Tracheal epithelial cell (primary cell): ENCODE measurements at places on chromosomes 2 and 18. TPM values are rescaled to one million over a fixed set of nuclear protein-coding genes. Genes with fewer than 3 reads are reported as not detected.

TEX44 gene
- not detected in 2 replicates for total RNA-seq

CLEC4F gene
- not detected in 2 replicates for total RNA-seq

KCNJ13 gene
- total RNA-seq: not detected in 2 replicates

MGAT4A gene
- total RNA-seq: 2.4 and 4.3 TPM in 2 replicates

L3MBTL4 gene
- 0.21 and 1.9 TPM in 2 replicates for total RNA-seq

ZSWIM2 gene
- total RNA-seq: not detected in 2 replicates

QPCT gene
- 6.4 and 21.2 TPM in 2 replicates for total RNA-seq

SYT4 gene
- not detected in 2 replicates for total RNA-seq

PTCD3 gene
- total RNA-seq: 50.8 and 72.7 TPM in 2 replicates

HMSD gene
- under 0.01 TPM in 1 of 2 replicates, not detected in the other for total RNA-seq

ANKRD30B gene
- total RNA-seq: not detected in 2 replicates

RBKS gene
- total RNA-seq: 1.1 and 1.9 TPM in 2 replicates

REG3A gene
- total RNA-seq: not detected in 2 replicates

GKN1 gene
- not detected in 2 replicates for total RNA-seq

POTEJ gene
- not detected in 2 replicates for total RNA-seq

NT5DC4 gene
- total RNA-seq: not detected in 2 replicates
